ENCODE measurements at places on chromosomes 1 and 21. TPM values are rescaled to one million over a fixed set of nuclear protein-coding genes. Genes with fewer than 3 reads are reported as not detected.

DNA sequence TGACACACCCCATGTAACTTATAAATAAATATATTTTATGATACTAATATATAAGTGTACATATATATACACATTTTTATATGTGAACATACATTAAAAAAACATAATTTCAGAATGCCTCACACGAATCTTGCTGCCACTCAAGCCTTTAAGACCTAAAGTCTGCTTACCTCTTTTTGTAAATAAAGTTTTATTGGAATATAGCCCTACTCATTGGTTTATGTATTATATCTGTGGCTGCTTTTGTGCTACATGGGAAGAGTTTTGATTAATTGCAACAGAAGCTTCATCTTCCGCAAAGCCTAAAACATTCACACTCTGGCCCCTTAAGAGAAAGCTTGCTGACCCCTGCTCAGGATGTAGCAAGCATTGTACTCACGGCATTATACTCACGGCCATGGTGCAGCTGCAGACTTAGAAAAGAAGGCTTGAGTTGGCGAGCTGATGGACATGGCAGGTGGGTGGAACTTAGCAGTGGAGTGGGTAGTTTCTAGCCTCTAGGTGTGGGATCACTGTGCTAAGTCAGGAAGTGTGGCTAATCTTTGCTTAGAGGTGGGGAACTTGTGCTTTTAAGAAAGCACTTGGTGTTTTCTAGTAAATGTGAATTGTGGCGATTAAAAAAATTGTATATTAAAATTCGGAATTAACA is 80.8 kb downstream of the DYRK1A start:
- no peak overlapping the region for H3K27ac ChIP-seq
- peaks cover 24% of the 10 kb centered on the region for H3K4me1 ChIP-seq
- H3K4me3 ChIP-seq: no peak overlapping the region
- H3K36me3 ChIP-seq: no peaks in the 10 kb centered on the region

DNA sequence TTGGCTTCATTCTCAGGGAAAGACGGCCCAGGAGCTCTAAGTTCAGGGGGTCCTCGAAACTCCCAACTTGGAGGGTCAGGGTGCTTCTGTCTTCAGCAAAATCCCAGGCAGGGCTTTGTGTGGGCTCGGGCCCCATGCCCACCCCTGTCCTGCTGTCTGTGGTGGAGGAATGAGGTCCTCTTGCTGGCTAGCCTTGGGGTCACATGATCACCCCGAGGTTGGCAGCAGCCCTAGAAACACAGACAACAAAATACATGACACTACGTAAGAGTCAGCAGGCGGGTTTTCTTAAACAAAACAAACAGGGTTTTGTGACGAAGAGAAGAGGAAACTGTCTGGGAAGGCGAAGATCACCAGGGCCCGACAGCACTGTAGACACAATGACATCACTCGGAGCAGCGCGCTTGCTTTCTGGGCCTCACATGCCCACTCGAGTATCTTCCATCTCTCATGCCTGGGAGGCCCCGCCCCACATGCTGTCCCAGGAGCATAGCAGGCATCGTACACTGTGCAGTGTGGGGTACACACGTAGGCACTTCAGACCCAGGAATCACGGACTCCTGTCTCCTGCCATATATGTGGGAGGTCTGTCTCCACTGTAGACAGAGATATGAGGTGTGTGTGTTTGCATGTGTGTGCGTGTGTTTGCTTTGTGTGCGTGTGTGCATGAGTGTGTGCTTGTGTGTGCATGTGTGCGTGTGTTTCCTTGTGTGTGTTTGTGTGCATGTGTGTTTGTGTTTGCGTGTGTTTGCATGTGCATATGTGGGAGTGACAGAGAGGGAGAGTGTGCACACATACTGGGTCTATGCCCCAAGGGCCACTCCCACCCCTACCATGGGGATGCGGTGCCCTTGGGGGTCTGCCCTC is 94.7 kb downstream of the SIK1 start:
- H3K4me3 ChIP-seq: peak overlapping the region; percentile 36
- no peaks in the 10 kb centered on the region for H3K36me3 ChIP-seq
- peak overlapping the region; percentile 99 for H3K27ac ChIP-seq
- peak; percentile 59 for DNase-seq
- peaks cover 26% of the 10 kb centered on the region for H3K4me1 ChIP-seq

GRCh38 chr1:7076572-7076971 is 291.3 kb downstream of the CAMTA1 start:
- DNase-seq: no peak
- no peaks in the 10 kb centered on the region for H3K36me3 ChIP-seq
- H3K27ac ChIP-seq: no peak overlapping the region
- H3K27me3 ChIP-seq: no peaks in the 10 kb centered on the region
- H3K4me3 ChIP-seq: no peak overlapping the region

DNA sequence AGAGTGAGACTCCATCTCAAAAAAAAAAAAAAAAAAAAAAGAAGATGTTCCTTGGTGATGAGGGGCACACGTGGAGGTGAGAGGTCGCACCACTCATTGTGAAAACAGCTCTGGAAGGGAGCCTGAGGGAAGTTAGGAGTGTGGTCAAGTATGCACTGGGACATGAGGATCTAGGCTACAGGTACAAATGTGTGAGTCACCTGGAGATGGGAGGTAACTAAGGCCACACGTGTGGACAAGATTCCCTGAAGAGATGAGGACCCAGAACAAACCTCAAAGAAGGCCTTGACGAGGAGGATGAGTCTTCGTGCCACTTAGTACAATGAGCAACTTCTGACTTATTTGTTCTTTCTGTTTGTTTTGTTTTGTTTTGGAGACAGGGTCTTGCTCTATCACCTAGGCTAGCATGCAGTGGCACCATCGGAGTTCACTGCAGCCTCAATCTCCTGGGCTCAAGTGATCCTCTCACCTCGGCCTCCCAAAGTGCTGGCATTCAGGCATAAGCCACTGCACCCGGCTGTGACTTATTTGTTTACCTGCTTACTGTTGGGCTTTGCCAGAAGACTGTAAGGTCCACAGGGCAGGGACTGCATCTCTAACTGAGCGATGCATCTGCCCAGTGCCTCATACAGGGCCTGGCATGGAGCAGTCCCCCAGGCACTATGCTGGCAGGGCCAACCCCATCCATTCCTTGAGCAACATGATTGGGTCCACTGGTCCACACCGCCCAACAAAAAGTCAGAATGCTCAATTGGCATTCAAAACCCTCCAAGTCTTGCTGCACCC is 6.4 kb downstream of the ASAP3 start:
- H3K36me3 ChIP-seq: no peaks in the 10 kb centered on the region
- no peaks in the 10 kb centered on the region for H3K27me3 ChIP-seq
- DNase-seq: no peak
- no peak overlapping the region for H3K27ac ChIP-seq

- DNase-seq: no peak
- peaks cover 3% of the 10 kb centered on the region for H3K36me3 ChIP-seq
- H3K4me3 ChIP-seq: no peak overlapping the region
- H3K4me1 ChIP-seq: no peaks in the 10 kb centered on the region
- H3K27ac ChIP-seq: no peak overlapping the region
Observed at GRCh38 chr1:17615959-17616358, 76.5 kb downstream of the ARHGEF10L start.

DNA sequence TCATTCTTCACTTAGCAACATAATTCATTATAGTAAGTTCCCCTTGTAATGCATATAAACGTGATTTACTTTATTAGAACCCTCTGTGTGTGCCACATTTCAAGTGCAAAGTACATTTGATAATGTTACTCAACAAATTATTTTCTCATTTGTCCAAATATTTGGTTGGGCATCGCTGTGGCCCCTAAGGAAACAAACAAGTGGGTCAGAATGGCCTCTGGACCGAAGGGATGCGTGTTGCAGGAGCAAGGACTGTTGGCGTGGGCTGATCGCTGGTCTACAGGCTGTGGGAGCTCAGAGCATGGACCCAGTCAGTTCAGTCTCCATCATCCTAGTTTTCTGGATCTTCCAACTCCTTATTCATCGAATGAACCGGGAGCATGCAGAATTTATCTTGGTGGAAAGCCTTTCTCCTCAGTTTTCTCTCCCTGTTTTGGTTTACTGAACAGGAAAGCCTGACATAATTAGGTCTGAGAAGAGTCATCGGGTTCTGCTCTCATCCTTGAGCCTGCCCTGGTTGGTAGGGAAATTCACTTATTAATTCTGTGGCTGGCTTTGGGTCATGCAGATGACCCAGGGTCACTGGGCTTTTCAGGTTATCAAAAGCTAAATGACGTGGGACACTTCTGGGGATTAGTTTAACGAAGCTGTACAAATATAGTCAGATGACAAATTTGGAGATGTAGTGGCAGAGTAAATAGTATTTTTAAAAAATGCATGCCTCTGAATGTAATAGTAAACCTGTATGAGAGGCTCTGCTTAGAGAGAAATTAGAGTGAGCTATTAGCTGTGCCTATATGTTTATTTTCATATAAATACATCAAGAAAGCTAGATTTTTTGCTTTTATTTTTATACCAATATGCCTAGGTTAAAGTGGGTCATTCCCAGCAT is 200.2 kb downstream of the SDCCAG8 start:
- H3K36me3 ChIP-seq: no peaks in the 10 kb centered on the region
- H3K4me3 ChIP-seq: no peak overlapping the region
- no peak for DNase-seq
- H3K27me3 ChIP-seq: no peaks in the 10 kb centered on the region
- H3K4me1 ChIP-seq: no peaks in the 10 kb centered on the region

DNA sequence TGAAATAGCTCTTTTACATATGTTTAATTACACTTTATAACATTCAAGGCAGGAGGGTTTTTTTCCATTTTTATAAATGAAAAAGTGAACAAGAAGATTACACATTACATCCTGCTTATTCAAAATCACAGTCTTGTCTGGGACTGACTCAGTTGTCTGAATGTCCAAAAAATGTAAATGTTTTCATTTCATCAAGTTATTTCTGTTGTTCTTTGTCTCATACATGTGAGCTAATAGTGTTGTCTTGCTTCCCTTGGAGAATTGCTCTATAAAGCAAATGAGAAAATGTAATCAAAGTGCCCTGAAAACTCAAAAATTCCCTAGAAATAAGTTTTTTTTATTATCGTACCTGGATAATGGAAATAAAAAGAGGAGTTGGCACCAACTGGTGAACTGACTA is 242.9 kb downstream of the GRIK1 start:
- no peaks in the 10 kb centered on the region for H3K4me1 ChIP-seq
- no peaks in the 10 kb centered on the region for H3K36me3 ChIP-seq
- no peak overlapping the region for H3K4me3 ChIP-seq
- no peak overlapping the region for H3K27ac ChIP-seq
- H3K27me3 ChIP-seq: no peaks in the 10 kb centered on the region

DNA sequence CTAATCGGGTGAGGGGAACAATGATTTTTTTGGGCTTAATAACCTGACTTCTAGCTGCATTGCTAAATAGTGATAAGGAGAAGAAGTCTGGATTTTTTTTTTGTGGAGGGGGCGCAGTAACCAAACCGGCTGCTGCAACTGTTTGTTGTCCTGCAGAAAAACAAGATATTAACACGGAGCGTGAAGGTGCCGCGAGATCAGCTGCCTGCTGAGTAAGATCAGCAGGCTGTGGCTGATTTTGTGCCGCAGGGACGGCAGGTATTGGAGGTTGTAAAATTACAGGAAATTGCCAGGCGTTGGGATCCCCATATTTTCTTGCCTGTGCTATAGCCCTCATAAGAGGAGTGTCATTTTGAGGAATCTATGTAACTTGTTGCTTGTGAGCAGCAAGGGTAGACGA is 8.7 kb upstream of the LRRC47 start:
- H3K4me3 ChIP-seq: no peak overlapping the region
- no peak overlapping the region for H3K27ac ChIP-seq
- H3K4me1 ChIP-seq: no peaks in the 10 kb centered on the region
- no peaks in the 10 kb centered on the region for H3K36me3 ChIP-seq

GRCh38 chr1:226425004-226425378 is 17.1 kb upstream of the PARP1 start:
- H3K27me3 ChIP-seq: no peaks in the 10 kb centered on the region
- no peaks in the 10 kb centered on the region for H3K36me3 ChIP-seq
- H3K4me3 ChIP-seq: no peak overlapping the region
- H3K4me1 ChIP-seq: no peaks in the 10 kb centered on the region

DNA sequence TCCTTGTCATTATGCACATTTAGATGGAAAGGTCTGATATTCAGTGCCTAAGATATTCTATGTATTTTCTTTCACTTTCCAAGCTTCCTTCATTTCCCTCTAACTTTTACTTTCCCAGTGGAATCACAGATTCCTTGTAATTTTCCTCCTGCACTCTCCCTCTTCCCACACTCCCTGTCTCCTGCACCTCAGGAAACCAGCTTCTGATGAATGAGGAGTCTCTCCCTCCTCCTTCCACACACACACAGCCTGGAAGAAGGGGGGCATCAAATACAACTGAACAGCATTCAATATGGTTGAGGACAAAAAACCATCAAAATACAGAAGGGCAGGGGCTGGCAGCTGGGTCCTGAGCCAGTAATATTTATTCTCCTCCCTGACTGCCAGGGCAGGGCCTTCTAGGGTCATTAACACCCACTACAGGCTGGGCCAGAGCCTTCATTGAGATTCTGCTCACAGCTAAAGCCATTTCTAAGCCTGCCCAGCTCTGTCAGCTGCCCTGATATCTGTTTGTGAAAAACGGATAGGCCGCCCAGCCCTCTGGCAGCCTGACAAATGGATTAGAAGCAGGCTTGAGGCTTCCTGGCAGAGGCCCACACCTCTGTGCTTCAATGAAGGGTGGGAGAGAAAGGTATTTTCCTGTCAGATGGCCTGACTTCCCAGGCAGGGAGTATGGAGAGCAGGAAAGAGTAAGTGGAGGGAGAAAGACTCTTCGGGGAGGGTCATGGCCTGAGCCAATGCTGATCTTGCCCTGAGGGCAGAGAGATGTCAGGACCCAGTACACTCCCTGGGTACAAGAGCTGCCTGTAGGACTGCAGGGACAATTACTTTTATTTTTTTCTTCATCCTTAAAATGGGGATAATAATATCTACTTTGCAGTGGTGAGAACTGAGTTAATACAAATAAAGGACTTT is 138.9 kb upstream of the SPATA6 start:
- H3K4me1 ChIP-seq: no peaks in the 10 kb centered on the region
- no peak overlapping the region for H3K27ac ChIP-seq
- H3K4me3 ChIP-seq: no peak overlapping the region
- no peaks in the 10 kb centered on the region for H3K36me3 ChIP-seq
- no peaks in the 10 kb centered on the region for H3K27me3 ChIP-seq
- no peak for DNase-seq

DNA sequence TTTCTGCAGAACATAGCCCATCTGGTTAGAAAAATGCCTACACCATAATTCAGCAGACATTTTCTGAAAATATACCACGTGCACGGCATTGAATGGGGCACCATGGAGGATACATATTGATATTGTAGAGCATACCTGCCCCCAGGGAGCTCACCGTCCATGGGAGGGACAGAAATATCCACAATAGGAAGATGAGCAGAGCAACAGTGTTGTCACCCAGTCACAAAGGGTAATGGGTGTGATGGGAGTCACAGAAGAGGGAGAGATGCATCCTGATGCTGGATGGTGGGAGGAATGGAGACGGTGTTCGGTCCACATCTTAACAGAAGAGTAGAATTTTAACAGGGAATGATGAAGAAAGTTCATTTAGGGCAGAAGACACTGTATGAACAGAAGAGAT is 51.4 kb downstream of the ATP1A1 start:
- no peak overlapping the region for H3K27ac ChIP-seq
- no peaks in the 10 kb centered on the region for H3K36me3 ChIP-seq
- H3K4me3 ChIP-seq: no peak overlapping the region
- H3K4me1 ChIP-seq: no peaks in the 10 kb centered on the region
- H3K27me3 ChIP-seq: no peaks in the 10 kb centered on the region

Gene CFHR1
- total RNA-seq: not detected

Gene PLA2G2C
- not detected for total RNA-seq

Measured in Caco-2 (cell line).